Suppressor macrophage treated with lipopolysaccharide for 4 hours (primary cell): ENCODE measurements at places on chromosomes 4 and X.

GRCh38 chr4:108543359-108543968, 76.9 kb upstream of the RPL34 start:
- no peak for DNase-seq

DNA sequence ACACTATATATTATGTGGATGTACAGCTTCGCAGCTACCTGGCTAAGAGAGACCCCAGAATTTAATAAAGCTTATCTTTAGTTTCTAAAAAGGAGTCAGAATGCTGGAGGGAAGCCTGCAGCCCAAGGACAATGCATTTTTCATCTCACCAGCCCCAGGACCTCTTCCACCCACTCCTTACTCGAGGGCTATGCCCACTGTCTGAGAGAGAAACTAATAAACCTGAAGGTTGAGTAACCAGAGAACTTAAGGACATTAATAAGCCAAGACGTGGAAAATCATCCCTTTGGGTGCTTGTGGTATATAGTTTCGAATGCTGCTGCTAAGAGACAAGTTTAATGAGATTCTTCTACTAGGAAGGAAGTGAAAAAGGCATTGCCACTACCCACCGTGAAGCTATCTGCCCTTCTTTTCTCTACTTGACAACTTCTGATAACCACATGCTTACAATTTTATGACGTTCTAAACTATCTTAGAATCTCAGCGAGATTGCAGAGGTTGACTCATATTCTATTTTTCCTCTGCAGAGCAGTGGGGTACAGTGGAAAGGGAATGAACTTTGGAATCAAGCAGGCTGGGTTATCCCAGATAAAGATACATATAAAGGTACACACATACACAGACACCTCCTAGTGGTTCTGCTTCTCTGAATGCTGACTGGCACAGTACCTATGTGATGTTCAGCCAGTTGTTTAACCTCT, 3.3 kb downstream of the RELL1 start:
- DNase-seq = peak; percentile 50

GRCh38 chrX:7730071-7730470, 112.9 kb upstream of the VCX start:
- DNase-seq = no peak

GRCh38 chr4:108159845-108160244, 8.9 kb downstream of the LEF1 start:
- DNase-seq = no peak

DNA sequence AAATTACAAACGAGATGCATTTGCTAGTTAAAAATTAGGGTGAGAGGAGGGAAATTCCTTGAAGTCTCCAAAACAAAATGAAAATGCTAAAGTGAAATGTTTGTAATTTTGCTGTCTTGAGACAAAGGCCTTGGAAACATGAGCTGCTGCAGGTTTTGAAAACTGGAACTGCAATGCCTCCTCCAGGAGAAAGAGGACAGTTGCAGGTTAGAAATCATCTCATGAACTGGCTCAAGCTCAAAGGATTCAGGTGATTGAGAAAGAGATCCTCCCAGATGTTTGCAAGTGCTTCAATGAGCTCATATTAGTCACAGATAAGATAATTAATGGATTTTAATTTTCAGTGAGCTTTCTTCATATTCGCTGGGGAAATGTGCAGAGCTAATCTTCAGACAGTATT, 32.4 kb downstream of the SMPX start:
- DNase-seq = no peak

DNA sequence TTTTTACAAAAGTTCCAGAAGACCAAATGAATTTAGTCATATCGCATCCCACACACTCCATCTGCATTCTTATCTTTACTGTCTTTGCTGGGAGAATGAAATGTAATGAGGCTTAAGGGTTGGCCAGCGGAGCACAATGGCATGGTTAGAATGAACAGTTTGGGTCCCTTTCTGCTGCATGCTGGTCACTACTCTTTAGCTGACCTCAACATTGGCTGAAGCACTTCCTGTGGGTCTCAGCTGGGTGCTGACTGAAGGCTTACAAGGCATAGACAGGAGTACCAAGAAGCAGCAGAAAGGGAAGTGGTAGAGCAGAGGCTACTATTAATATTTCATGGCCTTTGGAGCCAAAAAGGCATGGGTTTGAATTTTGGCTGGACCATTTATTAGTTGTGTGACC, 159.4 kb upstream of the GPC4 start:
- peak; percentile 21 for DNase-seq

DNA sequence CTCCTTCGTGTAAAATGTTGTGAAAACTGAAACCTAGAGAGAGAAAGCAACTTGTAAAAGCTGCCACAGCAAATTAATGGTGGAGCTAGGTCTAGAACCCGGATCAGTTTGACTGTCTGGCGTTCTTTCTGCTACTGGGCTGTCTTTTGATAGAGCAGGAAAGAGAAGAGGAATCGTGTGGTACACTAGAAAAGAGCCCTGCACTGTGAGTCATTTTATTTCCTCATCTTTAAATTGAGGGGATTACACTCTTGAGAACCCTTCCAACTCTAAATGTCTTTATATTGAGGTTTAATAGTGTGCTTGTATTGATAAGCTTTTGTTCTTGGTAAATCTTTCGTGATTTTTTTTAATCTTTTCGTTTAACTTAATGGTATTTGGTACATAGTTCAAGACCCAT, 4.3 kb downstream of the WDR44 start:
- peak; percentile 42 for DNase-seq

GRCh38 chr4:1654216-1654955, 29.7 kb downstream of the FAM53A start:
- DNase-seq = no peak

DNA sequence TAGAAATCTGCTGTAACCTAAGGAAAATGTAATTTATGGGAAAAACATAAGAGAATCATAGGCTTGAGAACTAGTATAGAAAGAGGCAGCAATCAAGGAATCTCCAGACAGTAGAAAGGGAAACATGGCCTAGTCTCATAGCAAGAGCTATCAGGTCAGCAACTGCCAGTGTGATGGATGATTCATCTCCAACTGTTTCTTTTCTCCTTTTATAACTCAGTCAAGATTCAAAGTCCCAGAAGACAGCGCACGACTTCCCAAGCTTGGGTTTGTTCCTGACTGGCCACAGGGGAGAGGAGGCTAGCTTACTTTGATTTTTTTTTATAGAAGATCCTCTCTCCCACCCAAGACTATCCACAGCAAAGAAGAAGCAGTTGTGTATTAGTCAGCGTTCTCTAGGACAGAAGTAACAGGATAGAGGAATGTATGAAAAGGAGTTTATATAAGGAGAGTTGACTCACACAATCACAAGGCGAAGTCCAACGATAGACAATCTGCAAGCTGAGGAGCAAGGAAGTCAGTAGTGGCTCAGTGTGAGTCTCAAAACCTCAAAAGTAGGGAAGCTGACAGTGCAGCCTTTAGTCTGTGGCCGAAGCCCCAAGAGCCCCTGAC, 181.5 kb downstream of the GC start:
- DNase-seq = no peak

GRCh38 chr4:147717878-147718277, 14.0 kb upstream of the ARHGAP10 start:
- no peak for DNase-seq

DNA sequence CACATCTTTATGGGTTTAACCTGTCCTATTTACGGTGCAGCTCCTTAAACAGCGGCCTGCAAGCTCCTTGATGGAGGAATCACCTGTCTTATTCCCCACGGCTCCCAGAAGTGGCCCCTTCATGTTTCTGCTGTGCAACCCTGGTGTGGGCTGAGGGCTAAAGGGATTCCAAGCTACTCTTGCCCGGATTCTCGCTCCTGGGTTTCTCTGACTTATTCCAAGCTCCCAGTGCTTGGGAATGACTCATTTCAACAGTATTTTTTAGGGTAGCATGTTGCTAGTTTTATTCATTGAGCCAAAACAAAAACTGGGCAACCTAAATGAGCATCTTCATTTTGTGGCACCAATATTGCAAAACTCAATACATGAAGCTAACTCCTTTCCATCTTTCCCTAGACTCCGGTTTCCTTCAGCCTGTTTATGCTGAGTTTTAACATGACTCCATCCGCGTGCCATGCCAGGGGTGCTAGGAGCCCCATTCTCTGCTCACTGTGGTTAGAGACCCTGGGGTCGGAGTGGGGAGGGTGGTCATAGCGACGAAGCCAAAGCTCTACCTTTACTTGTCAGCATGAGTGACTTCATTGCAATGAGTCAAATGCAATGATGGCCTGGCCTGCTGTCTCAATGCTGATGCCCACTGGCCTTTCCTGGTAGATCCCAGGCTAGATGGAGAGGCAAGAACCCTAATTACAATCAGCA, 349.7 kb downstream of the NR3C2 start:
- no peak for DNase-seq

DNA sequence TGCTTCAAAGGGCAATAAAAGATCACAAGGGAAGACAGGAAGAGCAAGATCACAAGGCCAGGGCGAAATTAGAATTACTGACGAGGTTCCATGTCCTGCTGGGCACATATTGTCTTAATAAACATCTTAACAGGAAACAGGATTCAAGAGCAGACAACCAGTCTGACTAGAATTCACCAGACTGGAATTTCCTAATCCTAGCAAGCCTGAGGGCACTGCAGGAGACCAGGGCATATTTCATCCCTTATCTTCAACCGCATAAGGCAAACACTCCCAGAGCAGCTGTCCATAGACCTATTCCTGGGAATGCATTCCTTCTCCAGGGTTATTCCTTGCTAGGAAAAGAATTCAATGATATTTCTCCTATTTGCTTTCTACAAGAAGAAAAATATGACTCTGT, 12.4 kb upstream of the TDO2 start:
- DNase-seq = no peak

GRCh38 chr4:152258804-152259708, 276.8 kb downstream of the FBXW7 start:
- DNase-seq = no peak

DNA sequence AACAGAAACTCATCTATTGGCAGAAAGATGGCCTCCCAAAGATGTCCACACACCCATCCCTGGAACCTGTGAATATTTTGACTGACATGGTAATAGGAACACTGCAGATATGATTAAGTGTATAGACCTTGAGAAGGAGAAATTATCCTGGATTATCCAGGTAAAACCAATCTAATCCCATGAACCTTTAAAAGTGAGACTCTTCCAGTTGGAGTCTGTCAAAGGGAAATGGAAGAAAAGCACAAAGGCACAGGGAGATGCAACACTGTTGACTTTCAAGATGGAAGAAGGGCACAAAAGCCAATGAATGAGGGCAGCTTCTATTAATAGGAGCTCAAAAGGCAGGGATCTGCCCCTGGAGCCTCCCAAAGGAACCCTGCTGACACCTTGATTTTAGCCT, 83.0 kb downstream of the AMELX start:
- DNase-seq = no peak

DNA sequence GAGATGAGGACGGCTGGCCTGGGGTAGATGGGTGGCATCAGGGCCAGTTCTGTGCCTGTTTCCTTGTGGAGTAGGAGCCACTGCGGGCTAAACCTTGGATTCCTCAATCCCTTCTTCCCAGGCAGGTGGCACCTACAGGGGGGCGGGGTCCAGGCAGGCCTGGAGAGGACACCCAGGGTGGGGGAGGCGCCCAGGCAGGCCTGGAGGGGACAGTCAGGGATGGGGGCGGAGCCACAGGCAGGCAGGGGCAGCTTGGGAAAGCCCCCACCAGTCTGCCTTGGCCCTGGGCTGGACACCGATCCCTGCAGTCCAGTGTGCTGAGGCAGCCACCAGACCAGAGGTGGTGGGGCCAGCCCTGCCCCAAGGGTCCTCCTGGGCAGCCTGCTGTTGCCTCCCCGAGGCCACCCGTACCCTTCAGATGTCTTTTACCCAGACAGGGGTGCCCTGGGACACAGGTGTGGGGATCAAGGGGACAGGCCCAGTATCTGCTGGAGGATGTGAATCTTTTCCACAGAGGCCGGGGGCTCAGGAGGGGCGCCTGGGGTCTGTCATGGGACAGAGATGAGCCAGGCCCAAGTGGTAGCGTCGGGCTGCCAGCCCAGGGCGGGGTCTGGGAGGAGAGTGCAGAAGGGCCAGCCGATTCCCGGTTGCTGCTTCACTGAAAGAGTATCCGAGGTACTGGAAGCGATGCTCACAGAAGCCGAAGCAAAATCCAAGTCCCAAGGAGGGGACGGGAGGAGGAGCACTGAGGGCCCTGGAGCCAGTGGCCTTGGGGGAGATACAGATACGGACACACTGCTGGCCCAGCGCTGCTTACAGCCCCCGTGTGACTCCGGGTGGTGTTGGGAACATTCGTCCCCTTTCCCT, 34.5 kb downstream of the LRPAP1 start:
- DNase-seq = no peak

GRCh38 chr4:93722446-93722845, 106.1 kb upstream of the ATOH1 start:
- DNase-seq = no peak

DNA sequence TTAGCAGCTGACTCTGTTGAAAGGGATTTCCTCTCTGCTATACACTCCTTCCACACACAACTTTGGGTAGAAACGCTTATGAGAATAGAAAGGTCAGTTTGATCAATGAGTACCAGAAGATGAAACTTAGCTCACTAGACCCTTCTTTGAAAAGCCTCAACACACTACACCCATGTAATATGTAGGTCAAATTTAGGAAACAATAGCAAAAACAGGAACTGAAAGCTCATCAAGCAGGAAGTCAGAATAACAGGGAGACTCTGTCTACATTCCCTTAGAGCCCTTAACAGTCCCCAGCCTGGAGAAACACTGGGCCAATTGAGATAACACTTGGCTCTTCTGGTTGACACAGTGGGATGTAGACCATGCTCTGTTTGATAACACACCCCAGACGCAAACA, 30.7 kb downstream of the SRPX2 start:
- DNase-seq = peak; percentile 34

GRCh38 chr4:121100093-121100775, 27.9 kb upstream of the NDNF start:
- no peak for DNase-seq

DNA sequence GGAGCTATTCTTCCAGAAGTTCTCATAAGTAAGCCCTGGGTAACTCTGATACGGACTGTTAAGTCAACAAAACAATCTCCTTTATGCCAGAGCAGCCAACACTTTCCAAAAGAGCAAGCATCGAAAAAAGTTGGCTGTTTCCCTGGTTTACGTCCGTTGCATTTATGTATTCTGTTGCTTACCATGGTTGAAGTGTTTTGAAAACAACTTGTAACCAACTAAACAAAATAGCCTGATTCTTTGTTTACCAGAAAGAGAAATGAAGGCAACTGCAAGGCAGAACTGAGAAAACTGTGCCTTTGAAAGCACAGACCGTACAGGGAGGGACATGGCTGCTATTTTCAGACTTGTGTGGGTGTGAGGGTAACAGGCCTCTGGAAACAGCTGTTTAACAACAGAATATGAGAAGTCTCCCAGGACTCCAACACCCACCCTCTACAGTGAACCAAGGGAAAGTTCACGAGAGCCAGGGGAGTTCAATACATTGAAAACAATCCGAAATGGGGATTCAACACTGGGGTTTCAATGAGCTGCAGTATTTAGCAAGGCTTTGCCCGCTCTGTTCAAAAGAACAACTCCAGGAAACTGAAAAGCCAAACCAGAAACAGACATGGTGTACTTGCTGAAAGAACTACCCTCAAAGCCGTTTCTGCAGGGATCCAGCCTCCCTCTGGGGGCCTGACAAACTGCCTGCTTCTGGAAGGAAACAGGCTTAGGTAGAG, 95.8 kb upstream of the EGFL6 start:
- peak; percentile 19 for DNase-seq
